ENCODE measurements at places on chromosomes 16 and 17.

GRCh38 chr16:85569615-85570212 is 43.4 kb upstream of the GSE1 start:
- DNase-seq: no peak

DNA sequence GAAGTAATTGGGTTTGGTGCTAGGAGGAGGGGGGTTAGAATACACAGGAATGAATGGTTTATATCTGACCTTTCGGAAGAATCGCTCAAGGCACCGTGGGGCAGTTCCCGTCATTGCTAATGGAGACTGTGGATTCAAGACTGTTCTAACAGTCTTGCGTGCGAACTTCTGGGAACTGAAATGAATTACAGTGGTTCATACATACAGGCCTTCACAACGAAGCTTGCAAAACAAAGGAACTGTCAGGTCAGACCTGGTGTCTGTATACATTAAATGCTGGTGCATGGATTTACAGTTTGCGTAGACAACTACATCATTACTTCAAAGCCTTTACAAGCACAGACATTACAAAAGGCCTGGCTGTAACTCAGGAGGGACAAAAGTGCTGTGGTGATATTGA is 983.9 kb downstream of the CDH11 start:
- no peak for DNase-seq

DNA sequence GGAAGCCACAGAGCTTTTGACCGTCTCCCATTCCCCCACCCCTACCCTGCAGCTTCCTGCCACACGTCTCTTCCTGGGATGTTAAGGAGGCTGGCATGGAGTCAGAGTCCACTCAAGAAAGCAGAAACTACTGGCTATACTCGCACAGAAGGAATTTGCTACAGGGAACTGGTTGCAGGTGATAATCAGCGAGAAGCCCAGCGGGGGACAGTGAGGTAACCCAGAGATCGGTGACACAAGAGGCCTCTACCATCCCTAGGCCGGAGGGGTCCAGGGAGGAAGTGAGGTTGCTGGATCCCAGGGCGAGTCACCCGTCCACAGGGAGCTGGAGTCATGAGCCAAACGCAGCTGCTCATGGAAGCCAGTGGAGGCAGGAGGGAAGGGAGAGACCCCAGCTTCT is 93.7 kb downstream of the SDK2 start:
- no peak for DNase-seq

DNA sequence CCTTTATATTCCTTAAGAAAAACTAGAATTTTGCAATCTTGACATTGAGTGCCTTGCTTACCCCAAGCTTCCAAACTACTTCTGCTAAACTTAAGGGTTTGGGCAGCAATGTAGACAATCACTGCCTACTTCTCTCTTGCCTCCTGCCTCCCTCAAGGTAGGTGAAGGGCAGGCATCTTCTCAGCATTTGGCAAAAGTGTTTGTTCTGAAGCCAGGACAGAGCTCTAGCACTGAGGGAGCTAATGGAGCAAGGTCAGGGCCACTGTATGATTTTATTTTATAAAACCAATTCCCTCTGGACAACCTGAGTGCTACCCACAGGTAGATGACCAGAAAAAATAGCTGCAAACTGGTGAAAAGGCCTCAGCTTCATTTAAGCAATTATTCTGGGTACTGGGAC is 111.8 kb downstream of the IRX3 start:
- DNase-seq: no peak

Data from NCI-H510A (cell line).